ENCODE measurements at places on chromosomes 2 and 18.

DNA sequence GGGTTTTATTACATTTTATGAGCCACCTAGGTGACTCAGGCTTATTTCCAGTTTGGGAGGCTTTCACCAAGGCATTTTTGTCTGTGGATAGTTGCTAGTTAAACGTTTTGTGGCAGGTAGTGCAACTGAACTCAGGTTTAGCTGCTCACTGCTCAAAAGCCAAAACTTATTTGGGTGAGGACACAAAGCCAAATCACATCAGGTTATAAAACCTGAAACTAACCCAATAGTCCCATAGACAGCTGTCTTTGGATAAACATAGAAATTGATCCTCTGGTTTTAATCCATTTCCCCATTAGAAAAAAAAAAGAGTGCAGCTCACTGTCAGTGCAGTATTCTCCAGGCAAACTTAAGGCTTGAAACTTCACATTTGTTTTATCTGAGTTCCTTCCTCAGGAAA is 362.6 kb upstream of the TFPI start:
- DNase-seq, result no peak

DNA sequence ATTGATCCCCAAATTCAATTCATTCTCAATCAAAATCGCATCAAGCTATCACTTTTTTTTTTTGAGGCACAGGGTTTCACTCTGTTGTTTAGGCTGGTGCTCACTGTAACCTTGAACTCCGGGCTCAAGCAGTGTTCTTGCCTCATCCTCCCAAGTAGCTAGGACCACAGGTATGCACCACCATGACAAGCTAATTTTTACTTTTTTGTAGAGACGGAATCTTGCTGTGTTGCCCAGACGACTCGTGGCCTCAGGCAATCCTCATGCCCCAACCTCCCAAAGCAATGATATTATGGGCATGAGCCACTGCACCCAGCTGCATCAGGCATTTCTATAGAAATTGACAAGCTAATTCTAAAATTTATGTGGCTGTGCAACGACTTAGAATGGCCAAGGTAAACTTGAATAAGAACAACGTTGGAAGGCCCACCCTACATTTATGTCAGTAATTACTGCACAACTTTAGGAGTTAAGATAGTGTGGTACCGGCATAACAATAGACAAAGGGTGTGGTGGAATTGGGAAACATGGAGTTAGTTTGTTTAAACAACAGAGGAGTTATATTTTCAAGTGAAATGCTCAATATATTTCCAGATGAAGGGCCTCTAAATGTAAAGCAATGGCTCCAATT is 78.2 kb downstream of the NPAS2 start:
- DNase-seq, result no peak

GRCh38 chr2:215787565-215788178 is 225.7 kb downstream of the MREG start:
- DNase-seq, result no peak

GRCh38 chr2:28088970-28089369 is 198.4 kb downstream of the BABAM2 start:
- no peak for DNase-seq

DNA sequence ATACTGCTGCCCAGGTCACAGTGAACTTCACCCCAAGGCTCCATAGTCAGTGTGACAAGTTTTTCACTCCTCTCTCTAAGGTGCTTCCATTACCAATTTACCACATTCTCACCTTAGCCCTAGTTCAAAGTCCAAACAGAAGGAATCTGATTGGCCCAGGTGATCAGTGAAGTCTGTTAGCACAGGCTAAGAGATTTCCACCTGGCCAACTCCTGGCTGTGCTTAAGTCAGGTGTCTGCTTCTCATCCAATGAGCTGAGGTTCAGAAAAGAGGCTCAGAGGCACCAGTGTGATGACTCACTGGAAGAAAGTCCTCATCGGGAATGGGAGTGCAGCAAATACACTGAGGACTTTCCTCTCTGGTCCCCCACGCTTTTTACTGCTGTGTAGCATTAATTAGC is 164.4 kb upstream of the MGAT5 start:
- DNase-seq, result peak; percentile 35

DNA sequence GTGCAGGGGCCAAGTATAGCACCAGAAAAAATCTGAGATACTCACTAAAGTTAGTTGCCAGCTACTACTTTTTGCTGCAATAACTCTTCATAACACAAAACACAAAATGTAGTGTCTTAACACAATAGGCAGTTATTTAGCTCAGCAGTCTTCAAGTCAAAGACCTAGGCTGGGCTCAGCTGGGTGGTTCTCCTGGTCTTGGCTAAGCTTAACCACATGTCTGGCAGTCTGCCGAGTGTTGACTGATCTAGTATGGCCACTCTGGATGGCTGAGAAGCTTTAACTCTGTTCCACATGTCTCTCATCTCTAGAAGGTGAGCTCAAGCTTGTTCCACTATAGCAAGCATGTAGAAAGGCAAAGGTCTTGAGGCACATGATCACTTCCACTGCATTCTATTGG is 451.6 kb downstream of the SOX11 start:
- DNase-seq, result no peak

DNA sequence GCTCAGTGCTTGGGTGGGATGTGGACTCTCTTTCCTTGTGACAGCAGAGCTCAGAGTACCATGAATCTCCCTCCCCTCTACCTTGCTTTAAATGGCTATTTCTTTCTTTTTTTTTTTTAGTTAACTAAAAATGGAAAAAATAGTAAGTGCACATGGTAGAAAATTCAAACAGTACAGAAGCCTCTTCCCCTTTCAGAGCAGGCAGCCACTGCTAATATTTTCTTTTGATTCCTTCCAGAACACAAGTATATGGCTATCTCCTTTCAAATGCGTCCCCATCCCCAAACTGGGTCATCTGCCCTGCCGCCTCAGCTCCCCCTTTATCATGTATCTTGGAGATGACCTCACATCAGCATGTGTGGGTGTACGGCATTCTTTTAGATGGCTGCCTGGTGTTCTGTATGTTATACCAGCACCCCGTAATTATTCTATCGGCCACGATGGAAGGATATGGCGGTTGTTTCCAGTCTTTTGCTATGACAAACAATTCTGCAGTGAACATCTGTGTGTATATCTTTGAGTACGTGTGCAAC is 70.5 kb upstream of the DLX2 start:
- DNase-seq, result no peak

- DNase-seq, result no peak
Measured at GRCh38 chr18:23085066-23085465, 50.2 kb upstream of the CABLES1 start.

- DNase-seq, result no peak
Measured at GRCh38 chr2:233707940-233708644, 4.6 kb upstream of the UGT1A5 start.

- no peak for DNase-seq
Measured at GRCh38 chr2:227351639-227352038, 26.6 kb downstream of the MFF start.

DNA sequence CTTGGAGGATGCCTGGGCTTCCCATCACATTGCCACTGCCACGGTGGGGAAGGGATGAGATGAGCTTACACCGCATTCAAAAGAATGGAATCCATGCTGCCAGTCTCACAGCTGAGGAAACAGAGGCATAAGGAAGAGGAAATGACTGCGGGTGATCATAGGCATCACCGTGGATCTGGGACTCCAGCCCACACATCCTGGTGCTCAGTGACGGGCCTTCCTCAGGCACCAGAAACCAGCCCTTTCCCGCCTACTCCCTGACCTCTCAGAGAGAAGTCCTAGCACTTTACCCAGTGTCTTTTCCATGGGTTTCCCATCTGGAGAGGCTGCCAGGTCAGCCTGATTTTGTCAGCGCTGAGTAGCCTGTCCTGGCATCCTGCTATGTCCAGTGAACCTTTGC is 5.3 kb upstream of the PLB1 start:
- DNase-seq, result no peak

- no peak for DNase-seq
Measured at GRCh38 chr18:9763157-9763556, 55.1 kb downstream of the RAB31 start.

DNA sequence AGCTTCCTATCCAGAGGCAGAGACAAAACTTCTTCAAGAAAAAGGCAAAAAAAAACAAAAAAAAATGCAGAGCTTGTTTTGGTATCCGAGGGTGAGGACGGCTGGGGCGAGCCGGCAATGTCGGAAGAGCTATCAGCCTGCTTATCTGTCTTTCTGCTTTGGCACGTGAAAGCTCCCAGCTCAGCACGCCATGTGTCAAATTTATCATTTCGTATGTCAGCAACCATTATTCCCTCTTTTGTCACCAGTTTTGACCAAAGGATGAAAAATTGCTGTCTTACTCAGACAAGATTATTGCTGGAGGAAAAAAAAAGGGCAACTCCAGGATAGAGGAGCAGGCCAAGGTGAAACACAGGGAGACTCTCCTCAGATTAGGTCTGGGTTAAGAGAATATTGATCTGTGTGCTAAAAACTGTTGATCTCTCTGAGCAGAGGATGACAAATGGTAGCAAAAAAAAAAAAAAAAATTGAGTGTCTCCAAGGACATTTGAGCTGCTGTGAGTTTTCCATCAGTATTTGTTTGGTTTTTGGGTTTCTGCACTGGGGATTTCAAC is 532.0 kb upstream of the POU3F3 start:
- no peak for DNase-seq

GRCh38 chr2:226791056-226791486 is 8.5 kb downstream of the IRS1 start:
- peak; percentile 62 for DNase-seq

DNA sequence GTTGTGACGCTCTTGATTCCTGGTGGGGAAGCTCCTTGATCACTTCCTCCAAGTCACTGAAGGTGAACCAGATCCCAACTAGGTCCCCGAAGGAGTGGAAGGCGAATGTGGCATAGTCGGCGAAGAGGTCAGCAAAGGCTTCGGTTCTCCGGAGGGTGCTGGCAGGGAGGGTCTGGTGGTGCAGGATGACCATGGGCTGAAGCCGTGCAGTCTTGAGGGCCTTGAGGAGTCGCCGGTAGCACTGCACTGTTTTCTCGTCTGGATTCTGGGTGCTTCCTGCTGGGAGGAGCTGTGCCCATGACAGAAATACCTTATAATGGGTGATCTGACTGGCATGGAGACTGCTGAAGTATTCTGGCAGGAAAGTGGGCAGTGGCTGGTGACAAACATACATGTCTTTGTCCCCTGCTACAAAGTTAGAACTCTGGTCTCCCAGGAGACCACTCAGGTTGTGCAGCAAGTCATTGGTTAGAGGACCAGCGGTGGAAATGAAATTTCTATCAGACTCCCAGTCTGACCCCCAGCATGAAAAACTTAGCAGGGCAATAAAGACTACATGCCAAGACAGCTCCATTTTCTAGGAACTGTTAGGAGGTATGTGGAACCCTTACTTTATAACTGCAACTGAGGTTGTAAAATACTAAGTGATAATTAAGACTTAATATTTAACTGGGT is at the start of gene LCT:
TSS of gene LCT (minus strand) at position 589 of the 675 bp plus-strand sequence. CDS start at position 574, 15 bp downstream.
- DNase-seq, result no peak

- no peak for DNase-seq
Measured at GRCh38 chr2:72750977-72751639, 74.7 kb downstream of the EXOC6B start.

DNA sequence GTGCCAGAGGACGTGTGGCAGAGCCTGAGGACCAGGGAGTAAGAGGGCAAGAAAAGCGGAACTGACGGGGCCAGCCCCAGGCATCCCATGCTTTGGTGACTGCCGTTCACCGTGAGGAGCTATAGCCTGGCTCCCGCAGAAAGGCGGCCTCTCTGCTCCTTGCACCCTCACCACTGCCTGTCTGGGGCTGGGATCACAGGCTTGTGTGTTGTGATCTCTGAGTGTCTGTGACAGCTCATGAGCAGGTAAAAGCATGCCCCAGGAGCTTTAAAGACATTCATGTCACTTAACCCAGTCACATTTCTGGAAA is 266.8 kb upstream of the RAB6C start:
- no peak for DNase-seq

DNA sequence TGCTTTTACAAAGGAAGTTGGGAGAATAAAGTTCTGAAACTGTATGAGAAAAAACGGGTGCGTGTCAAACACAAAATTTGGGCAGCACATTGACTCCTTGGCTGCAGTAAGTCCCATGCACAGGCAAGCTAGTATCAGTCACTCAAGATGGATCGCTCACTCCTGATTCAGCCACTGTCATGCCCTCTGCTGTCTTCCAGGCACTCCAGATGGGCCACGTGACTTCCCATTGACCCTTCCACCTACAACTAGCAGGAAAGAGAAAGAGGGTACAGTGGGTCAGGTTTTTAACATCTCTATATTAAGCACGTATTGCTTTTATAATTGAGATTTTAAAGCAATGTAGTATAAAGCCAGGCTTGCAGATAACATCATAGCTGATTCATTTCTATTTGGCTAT is 8.6 kb downstream of the ARHGEF33 start:
- DNase-seq, result no peak

DNA sequence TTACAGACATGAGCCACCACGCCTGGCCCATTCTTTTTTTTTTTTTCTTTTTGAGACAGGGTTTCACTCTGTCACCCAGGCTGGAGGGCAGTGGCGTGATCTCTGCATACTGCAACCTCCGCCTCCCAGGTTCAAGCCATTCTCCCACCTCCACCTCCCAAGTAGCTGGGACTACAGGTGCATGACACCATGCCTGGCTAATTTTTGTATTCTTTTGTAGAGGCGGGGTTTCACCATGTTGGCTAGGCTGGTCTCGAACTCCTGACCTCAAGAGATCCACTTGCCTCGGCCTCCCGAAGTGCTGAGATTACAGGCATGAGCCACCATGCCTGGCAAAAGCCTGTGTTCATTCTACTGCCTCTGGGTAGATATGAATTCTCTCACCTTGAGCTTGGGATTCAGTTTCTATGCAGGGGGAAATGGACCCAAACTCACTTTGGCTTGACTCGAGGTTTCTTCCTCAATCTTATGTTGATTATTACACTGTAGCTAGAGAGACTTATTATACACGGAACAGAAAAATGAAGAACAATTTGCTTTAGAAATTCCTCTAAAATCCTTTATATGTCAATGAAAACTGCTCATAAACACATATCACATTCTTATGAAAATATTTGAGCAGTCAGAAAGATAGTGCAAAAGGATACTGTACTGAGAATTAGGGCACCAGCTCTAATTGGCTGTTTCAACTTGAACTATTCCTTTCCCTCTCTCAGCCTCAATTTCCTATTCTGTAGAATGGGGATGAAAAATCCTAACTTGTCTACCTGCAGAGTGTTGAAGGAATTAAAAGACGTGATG is 252.3 kb downstream of the MYCN start:
- DNase-seq, result no peak

DNA sequence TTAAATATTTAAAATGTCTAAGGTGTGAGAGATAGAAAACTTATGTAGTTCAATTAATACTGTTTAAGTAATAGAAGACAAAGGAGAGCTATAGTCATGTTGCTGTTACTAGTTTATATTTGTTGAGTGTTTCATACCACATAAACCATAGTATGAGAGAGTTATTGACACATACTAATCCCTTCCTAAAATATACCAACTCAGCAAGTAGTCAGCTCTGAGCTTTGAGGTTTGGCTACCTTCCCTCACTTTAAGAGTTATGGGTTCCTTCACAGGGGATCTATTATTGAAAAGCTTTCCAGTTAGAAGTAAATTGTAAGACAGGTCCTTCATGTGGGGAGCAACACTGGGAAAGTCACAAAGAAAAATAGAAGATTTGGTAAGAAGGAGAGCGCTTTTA is 701.6 kb upstream of the ZEB2 start:
- no peak for DNase-seq
